ENCODE measurements at places on chromosomes 16 and 17.

- DNase-seq: no peak
Measured at GRCh38 chr17:44197980-44198720, 1.5 kb downstream of the ATXN7L3 start.

DNA sequence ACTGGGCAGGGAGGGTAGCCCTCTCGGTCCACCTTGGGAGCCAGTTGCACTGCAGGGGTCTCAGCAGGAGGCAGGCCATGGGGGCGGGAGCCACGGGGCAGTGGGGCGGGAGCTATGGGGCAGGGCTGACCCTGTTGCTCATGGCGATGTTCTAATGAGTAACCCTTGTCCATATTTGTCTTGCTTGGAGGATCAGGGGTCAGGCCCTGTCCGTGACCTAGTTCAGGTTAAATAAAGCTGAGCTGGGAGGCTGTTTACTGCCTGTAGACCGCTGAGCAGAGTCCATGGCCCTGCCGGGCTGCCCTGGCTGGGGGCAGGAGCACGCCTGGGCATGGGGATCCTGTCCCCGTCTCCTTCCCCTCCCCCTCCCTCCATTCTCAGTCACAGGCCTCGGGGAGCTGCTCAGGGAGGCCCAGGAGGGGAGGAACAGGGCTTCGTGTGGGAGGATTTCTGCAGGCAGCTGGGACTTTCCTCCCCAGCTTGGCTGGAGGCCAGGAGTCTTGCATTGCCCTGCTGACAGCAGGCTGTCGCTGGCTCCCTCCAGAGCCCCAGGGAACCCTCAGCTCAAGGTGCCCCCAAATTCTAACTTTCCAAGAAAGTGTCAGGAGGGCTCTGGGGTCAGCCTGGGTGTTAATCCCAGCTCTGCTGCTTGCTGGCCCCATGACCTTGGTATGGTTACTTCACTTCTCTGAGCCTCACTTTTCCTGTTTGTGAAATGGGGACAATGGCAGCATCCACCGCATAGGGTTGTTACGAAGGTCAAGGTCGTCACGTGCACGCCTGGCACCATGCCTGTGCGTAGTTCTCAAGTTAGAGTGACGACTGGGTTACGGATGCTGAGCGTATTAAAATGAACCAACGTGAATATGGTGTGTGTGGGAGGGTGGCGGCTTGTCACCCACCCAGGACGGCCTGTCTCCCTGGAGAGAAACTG lies 6.1 kb upstream of the SERPINF2 start:
- DNase-seq: no peak

DNA sequence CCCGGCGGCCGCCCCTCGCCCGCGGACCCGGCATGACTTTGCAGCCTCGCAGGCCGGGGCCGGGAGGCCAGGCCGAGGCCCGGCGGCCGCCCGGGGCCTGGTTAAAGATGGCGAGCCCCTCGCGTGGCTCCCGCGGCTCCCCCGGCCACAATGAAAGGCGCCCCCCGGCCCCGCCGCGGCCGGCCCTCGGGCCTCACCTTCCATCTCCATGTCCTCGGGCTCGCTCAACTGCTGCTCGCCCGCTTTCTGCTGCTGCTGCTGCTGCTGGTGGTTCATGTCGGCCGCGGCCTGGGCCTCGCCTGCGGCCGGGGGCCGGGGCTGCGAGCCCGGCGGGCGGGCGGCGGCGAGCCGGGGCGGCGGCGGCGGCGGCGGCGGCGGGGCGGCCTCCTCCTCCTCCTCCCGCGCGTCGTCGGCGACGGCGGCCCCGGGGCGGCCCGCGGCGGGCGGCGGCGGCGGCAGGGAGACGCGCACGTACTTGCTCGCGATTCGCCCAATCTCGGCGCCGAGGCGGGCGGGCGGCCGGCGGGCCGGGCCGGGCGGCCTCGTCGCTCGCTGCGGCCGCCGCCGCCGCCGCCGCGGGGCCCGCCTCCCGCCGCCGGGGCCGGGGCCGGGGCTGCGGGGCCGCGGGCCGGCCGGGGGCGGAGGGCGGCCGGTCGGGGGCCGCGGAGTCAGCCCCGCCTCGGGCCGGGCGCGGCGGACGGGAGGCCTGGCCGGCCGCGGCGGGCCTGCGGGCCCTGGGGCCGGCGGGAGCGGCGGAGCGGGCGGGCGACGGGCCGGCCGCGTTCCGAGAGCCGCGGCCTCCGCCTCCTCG lies 491 bp downstream of the USP7 start:
- DNase-seq: no peak

- no peak for DNase-seq
Measured at GRCh38 chr17:7437950-7438614, 1.2 kb upstream of the FGF11 start.

- no peak for DNase-seq
Measured at GRCh38 chr16:70786020-70786755, 14.8 kb downstream of the VAC14 start.

DNA sequence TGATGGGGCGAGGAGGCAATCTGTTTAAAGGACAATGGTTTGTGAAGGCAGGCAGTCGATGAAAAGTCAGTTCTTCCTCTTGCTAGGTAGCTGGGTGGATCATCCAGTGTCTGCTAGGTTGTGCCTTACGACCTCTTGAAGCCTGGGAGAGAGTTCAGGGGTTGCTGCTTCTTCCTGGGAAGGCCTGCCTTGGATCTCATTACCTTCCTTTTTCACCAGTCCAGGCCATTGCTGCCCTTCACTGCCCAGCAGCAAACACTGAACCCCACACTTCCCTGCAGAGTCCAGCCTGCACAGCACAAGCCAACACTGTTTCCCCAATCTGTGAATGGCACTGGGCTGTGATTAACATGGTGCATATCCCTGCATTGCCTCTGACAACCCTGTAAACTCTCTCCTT lies 24.7 kb downstream of the HS3ST2 start:
- no peak for DNase-seq

DNA sequence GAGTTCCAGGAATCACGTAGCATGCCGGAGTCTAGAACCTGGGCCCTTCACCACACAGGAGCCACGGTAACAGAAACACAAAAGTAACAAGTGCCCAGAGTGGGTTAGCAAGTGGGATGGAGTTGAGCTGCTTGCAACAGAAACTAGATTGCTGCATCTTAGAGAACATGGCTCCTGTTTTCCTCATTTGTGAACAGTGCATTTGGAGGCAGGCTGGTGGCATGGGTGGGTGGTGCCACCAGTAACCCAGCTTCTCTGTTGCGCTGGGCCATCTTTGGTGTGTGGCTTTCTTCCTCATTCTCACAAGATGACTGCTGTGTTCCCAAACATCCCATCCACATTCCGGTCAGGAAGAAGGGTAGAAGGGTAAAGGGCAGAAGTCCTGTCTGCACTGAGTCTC lies 95.5 kb downstream of the KATNIP start:
- DNase-seq: no peak

GRCh38 chr16:7614021-7614795 lies 281.6 kb downstream of the RBFOX1 start:
- DNase-seq: no peak

DNA sequence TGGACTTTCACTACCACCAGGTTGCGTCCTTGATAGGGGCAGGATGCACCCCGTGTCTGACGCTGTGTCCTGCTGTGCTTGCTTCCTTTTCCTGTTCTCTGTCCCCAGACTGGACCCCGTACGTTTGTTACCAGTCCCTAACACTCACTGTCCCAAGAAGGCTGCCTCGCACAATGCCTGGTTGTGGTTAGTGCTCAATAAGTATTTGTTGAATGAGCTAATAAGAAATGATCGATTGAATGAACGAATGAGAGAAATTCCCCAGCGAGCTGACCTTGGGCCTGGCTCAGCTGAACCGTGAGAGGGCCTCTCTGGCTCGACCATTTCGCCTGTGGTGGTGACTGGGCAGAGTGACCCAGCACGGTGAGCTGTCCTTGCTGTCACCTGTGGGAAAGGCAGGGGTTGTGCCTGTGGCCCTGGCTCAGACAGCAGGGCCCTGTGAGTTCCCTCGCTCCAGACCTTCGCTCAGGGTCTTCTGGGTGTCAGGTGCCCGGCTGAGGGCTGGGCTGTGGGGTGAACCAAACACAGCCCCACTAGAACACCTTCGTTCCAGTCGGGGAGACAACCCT lies 20.9 kb downstream of the CMIP start:
- no peak for DNase-seq

DNA sequence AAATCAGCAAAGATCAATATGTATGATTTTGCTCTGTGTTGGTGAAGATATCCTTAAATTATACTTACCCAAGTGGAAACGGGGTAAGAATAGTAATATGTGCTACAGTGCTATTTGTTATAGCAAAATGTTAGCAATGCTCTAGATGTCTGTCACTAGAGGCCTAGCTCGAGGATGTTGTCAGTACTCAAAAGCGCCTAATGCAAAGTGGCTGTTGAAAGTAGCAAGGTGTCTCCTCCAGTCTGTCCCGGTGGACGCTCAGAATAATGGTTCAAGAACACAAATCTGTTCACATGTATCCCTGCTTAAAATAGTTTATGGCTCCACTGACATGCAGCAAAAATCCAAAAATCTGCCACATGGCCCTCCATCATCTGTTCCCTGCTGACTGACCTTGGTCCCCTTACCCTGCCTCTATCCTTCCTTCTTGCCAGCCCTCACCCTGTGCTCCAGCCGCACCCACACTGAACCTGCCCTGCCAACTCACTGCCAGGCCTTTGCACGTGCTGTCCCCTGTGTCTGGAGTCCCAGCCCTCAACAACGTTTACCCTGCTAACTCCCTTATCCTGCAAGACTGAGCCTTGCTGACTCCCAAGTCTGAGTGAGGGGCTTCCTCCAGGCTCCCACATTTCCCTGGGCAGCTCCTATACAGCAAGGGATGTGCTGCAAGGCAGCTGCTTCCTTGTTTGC lies 9.6 kb upstream of the RNF112 start:
- DNase-seq: no peak
